ENCODE measurements at places on chromosomes 6 and 20.

- DNase-seq: no peak
These were observed 120.6 kb upstream of the TMEM181 start for GRCh38 chr6:158439255-158439654.

DNA sequence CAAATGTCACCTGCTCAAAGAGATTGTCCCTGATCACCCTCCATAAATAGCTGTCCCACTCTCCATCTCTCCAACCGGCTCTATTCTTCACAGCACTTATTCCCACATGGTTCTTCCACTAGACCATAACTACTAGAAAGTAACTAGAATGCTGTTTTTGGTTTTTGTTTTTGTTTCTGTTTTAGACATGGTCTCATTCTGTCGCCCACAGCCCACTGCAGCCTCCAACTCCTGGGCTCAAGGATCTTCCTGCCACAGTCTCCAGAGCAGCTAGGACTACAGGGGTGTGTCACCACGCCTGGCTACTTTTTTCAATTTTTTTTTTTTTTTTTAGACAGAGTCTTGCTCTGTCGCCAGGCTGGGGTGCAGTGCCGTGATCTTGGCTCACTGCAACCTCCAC, 12.2 kb downstream of the MMP24 start:
- DNase-seq: no peak

DNA sequence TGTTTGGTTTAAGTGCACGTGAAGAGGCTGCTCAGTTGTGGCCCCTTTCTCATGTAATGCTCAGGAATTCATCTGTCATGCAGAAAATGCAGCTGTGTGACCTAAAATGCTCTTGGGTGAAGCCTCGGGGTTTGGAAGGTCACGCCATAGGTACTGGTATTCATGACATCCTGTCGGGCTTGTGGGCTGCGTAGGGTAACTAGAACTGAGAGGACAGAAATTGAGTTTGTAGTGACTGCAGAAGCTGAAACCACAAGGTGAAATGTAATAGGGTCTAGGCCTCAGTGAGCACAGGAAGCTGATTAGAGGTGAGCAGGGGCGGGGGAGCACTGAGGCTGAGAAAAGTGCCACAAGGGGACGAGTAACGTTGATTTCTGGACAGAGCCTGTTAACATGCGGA, 128.8 kb downstream of the SOBP start:
- DNase-seq: peak; percentile 32

- no peak for DNase-seq
These were observed 2.5 kb upstream of the TNFRSF6B start for GRCh38 chr20:63693733-63694583.

DNA sequence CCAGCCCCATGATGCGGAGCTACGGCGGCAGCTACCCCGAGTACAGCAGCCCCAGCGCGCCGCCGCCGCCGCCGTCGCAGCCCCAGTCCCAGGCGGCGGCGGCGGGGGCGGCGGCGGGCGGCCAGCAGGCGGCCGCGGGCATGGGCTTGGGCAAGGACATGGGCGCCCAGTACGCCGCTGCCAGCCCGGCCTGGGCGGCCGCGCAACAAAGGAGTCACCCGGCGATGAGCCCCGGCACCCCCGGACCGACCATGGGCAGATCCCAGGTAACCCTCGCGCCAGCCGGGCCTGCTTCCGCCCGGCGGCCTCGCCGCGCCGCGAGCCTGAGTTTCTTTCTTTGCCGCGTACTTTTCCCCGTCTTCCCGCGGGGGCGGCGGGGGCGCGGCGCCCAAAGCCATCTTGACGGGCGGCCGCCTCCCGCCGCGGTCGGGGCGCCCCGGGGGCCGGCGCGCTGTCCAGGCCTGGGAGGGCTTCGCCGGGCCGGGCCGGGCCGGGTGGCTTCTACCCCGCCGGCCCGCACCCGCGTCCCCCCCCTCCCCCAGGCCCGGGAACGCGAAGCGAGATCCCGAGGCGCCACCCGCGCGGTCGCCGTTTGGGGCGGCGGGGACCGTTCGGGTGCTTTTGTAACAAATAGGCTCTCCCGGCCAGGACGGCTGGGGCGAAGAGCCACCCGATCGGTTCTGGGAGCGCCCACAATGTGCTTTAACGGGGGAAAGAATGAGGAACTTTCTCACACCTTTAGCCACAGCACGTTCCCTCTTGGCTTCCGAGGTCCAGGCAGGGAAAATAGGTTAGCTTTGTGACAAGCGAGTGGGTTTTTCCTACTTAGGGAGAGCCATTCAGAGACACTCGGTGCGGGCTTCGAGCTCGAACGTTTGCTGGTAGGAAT, 2.3 kb downstream of the ARID1B start:
- DNase-seq: peak; percentile 37

- DNase-seq: no peak
These were observed 43.0 kb downstream of the EYA2 start for GRCh38 chr20:46937533-46938226.

GRCh38 chr20:20525756-20526155, 157.9 kb downstream of the INSM1 start:
- DNase-seq: no peak

DNA sequence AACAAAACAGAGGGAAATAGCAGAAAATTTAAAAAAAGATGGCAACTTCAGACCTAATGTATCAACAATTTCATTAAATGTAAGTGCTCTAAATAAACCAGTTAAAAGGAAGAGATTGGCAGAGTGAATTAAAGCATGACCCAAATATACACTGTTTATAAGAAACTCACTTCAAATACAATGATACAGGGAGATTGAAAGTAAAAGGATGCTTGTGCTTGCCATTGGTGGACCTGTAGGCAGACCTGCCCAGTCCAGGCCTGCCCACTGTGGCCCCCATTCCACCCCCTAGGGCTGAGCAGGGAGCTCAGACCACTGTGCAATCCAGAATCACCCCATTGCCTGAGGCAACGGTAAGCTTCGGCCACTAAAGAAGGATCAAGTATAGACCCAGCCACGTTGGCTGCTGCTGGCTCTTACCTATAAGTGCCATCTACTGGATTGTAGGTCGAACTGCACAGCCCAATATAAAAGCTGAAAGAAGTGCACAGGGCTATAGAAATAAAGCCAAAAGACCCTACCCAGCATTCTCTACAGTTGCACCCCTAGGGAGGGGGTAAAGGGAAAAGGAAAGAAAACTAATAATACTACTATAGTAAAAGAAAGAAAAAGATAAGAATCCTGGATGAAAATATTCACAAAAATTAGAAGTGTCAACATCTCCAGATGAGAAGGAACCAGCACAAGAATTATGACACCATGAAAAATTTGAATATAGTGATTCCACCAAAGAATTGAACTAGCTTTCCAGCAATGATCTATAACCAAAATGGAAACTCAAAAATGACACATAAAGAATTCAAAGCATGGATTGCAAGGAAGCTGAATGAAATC, 36.1 kb downstream of the PSMB1 start:
- DNase-seq: peak; percentile 56

DNA sequence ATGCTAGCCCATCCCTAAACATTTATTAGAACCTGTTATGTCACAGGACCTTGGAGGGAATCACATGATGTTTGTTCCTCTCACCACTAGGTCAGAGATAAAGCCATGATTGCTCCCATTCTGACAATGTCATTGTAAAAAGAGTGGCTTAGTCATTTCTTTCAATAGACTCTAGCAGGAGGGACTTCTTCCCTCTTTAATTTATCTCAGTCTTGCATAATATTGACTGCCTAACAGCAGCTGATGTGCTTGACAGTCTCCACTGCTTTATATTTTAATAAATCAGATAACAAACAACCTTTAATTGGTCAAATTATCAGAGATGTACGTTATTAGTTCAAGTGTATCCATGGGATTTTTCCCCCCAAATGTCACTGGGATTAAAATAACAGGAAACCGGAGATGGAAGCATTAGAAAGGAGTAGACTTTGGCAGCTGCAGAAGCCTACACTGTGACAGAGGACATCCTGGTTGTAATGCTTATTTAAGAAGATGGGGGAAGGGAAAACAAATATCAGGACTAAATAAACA, 39.6 kb downstream of the LAMA4 start:
- DNase-seq: no peak

DNA sequence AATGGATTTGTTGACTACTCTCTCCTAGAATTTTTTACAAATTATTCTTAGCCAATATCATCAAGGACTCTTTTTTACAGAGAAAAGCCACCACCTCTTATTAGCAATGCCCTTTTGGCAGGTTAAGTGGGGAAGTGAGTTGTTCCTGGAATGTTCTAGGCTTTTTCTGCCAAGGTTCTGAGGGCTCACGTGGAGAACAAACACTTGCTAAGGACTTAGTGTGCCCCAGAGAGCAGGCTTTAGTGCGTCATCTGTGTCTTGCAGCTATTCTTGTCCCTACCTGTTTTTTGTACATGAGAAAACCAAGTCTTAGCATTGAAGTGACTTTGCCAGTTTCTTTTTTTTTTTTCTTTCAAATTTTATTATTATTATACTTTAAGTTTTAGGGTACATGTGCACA, 33.5 kb downstream of the CFAP61 start:
- DNase-seq: no peak

Data from CD4-positive, alpha-beta T cell treated with Interleukin-2 at 100 ng/mL for 4 hours (primary cell).